ENCODE measurements at places on chromosomes 6 and 20.

DNA sequence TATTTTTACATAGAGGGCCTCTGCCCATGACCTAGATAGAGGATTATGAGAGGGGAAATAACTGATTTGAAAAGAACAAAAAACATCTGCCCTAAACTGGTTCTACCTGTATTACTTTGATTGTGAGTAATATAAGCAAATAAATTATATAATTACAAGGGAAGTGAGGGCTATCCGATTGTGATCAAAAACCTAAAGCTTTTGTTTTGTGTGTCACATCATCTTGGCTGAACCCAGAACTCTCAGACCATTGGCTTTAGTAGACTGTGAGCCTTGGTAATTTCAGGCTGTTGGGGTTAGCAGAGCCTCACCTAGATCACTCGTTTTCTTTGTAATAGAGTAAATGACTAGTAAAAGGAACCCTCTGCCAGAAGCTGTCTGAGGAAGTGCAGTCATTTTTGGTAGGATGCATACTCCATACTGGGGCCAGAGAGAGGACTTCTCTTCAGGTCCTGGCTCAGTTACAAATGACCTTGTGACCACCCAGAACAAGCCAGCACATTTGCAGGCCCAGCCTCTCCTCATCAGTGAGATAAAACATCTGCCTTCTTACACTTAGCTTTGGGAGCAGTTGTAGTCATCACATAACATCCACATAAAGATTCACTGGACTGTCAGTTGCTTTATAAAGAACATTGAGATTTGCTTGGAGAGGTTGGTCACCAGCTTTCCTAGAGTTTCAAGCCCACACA lies 13.5 kb downstream of the STK35 start:
- no peak for DNase-seq

- DNase-seq: peak; percentile 65
These were observed 25.6 kb upstream of the HLA-DQB1 start for GRCh38 chr6:32692019-32692418.

GRCh38 chr6:35264550-35265274 lies 5.2 kb downstream of the ZNF76 start:
- DNase-seq: no peak

GRCh38 chr20:23419995-23420901 lies 1.0 kb downstream of the NAPB start:
- peak; percentile 58 for DNase-seq

DNA sequence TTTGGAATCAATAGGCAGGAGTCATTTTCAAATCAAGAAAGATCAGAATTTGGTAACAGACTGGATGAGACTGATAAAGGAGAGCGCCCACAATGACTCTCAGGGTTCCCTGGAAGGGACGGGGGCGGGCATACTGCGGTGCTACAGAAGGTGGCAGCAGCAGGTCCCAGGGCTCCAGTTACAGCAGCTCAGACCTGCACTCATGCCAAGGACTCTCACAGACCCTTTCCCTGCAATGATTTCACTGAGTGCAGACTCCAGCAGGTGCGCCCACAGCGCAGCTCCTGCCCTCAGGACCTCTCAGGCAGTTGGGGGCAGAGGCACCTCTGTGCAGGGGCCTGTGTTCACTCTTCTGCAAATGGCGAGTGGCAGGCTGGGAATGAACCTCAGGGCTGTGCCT lies 359.8 kb downstream of the ZFAND3 start:
- no peak for DNase-seq

DNA sequence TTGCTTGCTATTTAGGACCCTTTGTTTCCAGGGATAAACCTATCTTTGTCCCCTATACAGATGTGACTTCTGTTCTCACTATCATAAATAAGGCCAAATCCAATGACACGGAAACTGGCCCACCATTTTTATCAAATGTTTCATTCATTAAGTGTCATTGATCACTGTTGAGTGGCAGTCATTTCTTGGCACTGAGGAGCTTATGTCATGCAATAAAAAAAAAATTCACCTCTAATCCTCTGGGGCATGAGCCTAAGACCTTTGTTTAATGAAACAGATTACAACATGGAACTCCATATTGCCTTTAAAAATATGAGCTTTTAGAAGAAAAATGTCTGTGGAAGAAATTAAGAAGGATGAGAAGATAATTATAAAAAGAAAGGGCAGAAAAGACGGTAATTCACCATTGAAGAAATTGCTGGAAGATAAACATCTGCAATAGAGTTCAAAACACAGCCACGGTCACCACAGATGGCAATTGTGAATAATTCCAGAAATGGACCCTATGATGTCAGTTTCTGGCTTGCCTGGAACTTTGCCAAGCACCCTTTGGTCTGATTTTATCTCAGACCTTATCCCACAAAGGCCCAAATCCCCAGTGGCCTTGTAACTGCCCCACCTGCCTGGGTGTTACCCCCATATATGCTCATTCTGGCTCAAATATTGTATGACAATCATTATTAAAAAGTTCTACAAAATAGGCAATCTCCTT lies 91.1 kb downstream of the DST start:
- no peak for DNase-seq

DNA sequence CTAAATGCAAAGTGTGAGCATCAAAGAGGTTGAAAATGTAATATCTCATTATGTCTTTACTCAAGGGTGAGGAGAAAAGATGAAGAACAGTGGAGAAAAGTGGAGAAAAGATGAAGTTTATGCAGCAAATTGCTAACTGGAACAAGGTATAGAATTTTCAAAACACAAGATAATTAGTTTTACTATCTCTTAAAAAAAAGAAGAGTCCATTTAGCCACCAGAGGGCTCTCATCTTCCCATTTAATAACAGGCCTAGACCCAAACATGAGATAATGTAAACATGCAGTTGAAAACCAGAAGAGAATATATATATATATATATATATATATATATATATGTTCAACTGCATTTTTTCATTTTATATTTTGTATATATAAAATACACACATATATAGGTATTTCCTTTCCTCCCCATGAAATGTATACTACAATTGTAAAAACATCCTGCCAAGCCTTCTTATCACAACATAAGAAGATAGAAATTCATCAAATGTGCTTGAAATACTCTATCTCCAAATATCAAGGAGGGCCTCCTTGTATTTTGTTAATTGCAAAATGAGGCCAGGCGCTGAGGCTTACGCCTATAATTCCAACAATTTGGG lies 78.4 kb downstream of the ADTRP start:
- DNase-seq: no peak

DNA sequence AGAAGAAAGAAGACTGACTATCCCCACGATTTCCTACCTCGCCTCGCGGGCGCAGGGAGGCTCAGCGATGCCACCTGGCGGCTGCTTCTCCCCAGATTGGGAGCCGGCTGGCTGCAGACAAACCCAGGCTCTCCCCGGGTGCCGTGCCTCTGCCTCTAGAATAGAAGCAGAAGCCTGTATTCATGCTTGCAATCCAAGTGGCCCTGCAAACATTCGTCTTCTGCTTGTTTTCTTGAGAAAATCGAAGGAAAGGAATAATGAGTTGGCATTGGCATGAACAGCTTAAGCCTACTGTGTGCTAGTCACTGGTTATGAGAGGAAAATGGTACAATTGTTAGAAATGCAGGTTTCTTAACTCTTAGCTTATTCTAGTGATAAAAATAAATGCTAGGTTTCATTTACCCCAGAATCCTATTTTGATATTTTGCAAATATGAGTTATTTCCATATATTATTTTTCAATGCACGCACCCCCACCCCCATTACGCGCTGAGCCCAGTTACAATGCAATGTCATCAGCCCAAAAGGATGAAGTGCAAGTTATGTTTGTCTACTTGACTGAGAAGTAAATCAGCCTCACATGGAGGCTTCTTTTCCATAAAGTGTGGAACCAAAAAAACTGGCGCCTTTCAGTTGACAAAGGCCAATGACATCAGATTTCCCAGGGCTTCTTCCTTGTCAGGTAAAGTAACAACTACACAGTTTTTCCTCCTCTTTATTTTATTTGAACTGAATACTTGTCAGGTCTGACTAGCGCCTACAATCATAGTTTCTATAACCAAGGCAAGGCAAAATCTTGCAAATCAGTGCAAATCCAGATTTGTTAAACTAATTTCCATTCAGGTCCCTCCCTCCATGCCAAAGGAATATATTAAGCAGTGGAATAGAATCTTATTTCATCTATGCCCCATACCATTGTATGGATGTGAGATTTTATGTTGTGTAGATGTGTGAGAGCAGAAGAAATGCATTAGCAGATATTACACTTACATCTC lies 3.9 kb upstream of the SOX4 start:
- peak; percentile 68 for DNase-seq

- peak; percentile 15 for DNase-seq
These were observed 131.8 kb upstream of the PROKR2 start for GRCh38 chr20:5448449-5449118.

GRCh38 chr6:165662749-165663376 lies at the start of gene PDE10A:
Gene PDE10A (minus strand): TSS chr6:165663241. CDS start chr6:165662811, 430 bp downstream.
- DNase-seq: no peak

DNA sequence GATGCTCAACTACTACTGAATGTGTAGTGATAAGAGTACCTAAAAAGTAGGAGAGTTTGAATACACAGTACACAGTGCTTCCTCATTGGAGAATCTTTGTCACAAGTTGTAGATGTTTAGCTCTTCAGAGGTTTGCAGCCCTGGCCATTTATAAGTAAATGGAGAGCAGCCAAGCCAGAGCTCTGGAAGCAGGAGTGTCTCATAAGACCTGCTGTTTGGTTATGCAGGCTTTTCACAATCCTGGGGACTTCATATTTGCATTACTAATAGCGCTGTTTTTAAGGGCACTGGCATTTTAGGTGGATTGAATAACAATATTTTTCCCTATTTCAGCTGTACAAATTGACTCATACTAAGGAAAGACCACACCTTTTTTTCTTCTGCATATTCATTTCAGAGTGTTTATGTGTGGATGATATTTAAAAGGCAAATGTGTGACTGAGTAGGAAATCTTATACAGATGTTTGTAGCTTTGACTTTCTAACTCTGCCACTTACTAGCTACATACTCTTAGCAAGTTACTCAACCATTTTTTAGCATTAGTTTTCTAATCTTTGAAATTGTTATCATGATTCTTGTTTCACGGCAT lies 730.5 kb upstream of the MAP3K7 start:
- no peak for DNase-seq

- no peak for DNase-seq
These were observed 63.0 kb downstream of the PTPN1 start for GRCh38 chr20:50572938-50573777.

DNA sequence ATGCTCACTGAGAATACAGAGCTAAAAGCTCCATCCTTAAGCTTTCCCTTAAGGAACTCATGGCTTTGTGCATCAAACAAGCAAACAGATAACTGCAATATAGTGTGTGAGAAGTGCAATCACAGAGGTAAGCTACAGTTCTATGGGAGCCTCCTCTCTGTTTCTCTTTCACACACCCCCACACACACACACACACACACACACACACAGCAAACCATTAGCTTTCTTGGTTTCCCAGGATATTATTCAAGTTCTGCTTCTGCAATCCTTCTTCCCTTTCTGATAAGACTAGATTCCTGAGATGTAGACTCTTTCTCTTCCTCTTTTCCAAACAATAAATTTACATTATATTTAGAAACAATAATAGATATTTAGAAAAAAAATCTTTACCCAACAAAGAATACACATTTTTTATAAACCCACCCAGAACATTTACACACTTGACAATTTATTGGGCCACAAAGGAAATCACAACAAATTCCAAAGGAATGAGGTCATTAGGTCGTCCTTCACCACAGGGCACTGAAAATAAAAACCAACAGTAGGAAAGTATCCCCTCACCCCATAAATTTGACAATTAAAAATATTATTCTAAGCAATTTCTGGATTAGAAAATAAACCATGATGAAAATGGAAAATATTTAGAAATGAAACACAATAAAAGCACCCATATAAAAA lies 9.3 kb upstream of the GFOD1 start:
- DNase-seq: no peak

- peak; percentile 23 for DNase-seq
These were observed 2.8 kb downstream of the SNRPB2 start for GRCh38 chr20:16732506-16733152.

GRCh38 chr6:24848461-24848860 lies 49.7 kb upstream of the ARMH2 start:
- DNase-seq: no peak

DNA sequence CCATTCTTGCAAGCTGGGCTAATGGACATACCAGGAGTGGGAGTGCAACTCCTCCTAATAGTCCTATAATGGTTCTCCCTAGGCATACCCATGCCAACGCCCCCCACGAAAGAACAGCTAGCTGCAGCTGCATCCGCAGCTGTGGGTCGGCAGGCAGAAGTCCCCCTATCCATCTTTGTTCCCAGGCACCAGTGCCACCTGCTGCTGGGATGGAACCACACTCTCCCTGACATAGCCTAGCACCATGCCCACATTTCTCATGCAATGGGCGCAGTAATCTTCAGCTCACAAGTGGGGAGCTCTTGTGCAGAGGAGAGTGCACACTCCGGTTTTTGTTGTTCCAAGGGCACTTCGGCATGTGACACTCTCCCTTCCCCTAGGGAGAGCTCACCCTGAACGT lies 567.8 kb downstream of the GRIK2 start:
- DNase-seq: no peak

DNA sequence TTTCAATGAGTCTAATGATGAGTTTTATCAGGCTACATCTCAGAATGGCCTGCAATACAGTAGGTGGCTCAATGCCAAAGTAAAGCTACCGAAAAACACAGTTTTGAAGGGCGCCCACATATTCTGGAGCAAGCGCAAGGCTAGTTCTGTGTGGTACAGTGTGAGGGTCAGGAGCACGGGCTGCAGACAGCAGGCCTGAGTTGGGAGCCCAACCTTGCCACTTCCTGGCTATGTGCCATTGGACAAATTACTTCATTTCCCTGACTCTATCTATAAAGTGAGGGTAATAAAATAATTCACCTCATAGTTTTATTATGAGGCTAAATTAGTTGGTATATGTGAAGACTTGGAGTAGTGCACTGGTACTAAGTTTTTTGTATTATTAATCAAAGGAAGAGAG lies 150.7 kb downstream of the OPN5 start:
- DNase-seq: no peak

GRCh38 chr20:20303742-20304141 lies 64.2 kb upstream of the INSM1 start:
- no peak for DNase-seq

- DNase-seq: no peak
These were observed 17.2 kb downstream of the COL19A1 start for GRCh38 chr6:69883551-69883950.

GRCh38 chr6:99393366-99393697 lies 663 bp downstream of the COQ3 start:
- no peak for DNase-seq

DNA sequence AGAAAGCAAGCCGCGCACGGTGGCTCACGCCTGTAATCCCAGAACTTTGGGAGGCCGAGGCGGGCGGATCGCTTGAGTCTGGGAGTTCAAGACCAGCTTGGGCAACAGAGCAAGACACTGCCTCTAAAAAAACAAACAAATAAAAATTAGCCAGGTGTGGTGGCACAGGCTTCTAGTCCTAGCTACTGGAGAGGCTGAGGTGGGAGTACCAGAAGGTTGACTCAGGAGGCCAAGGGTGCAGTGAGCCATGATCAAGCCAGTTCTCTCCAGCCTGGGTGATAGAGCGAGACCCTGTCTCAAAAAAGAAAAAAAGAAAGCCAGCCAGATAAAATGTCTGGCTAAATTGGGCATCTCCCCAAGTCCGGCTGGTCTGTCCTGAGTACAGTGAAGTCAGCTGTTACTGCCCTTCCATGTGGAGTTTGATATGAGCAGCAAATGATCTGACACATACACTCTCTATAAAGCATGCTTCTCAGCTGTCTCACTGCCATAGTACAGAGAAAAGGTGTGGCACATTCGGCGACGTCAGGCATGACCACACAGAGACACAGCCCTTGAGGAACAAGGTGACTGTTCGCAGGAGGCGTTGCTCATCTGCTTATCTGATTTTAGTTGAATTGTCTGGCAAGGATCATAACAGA lies 13.0 kb downstream of the CD83 start:
- no peak for DNase-seq
